Right lobe of liver (tissue), 6 donors: ENCODE measurements at places on chromosomes 11 and 22. TPM values are rescaled to one million over a fixed set of nuclear protein-coding genes. Genes with fewer than 3 reads are reported as not detected.

- DNase-seq, result no peak
- H3K4me1 ChIP-seq, result no peaks in the 10 kb centered on the region
- H3K4me3 ChIP-seq, result no peak overlapping the region
- H3K36me3 ChIP-seq, result no peaks in the 10 kb centered on the region
- no peak overlapping the region for H3K27ac ChIP-seq
- H3K27me3 ChIP-seq, result no peaks in the 10 kb centered on the region
Measured at GRCh38 chr11:130078080-130078479, 8.4 kb downstream of the APLP2 start.

DNA sequence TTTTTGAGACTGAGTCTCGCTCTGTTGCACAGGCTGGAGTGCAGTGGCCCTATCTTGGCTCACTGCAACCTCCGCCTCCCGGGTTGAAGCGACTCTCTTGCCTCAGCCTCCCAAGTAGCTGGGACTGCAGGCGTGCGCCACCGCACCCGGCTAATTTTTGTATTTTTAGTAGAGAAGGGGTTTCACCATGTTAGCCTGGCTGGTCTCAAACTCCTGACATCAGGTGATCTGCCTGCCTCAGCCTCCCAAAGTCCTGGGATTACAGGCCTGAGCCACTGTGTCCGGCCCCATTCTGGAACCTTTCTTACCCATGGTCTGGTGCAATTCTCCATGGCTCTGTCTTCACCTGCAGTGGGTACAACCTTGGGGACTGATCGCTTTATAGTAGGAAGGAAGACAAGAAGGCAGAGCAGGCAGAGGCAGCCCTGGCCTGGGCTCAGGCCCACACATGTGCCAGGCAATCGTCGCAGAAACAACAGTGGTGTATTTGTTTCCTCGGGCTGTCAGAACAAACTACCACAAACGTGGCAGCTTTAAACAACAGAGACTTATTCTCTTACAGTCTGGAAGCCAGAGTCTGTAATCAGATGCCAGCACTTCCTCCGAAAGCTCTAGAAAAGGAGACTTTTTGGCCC is 4.0 kb upstream of the PTGDR2 start:
- DNase-seq, result no peak
- no peak overlapping the region for H3K4me3 ChIP-seq
- H3K36me3 ChIP-seq, result no peaks in the 10 kb centered on the region
- no peaks in the 10 kb centered on the region for H3K27me3 ChIP-seq
- no peaks in the 10 kb centered on the region for H3K4me1 ChIP-seq

- H3K36me3 ChIP-seq, result no peaks in the 10 kb centered on the region
- H3K27ac ChIP-seq, result peak overlapping the region; percentile 53
- peak; percentile 59 for DNase-seq
- H3K4me1 ChIP-seq, result no peaks in the 10 kb centered on the region
Measured at GRCh38 chr11:8870411-8871170, 40.4 kb upstream of the AKIP1 start.

DNA sequence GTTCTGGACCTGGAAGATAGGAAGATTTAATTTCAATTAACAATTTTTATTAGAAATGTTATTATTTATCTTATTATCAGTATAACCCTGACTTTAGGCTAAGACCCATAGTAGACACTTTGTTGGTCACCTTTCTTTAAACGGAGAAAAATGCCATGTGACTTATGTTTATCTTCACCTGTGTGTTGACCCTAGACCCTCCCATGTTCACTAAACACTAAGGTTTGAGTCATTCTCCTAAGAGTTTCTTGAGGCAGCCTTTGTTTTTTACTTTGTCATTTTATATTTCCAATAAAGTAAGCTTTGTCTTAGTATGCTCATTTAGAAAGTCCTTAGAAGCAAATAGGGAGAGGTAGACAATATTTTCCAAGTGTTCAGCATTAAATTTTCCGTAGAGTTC is 771.7 kb downstream of the METTL15 start:
- H3K4me3 ChIP-seq, result no peak overlapping the region
- no peak for DNase-seq
- H3K4me1 ChIP-seq, result no peaks in the 10 kb centered on the region

GRCh38 chr22:39894554-39895092 is 1.1 kb upstream of the ENTHD1 start:
- H3K4me3 ChIP-seq, result no peak overlapping the region
- no peaks in the 10 kb centered on the region for H3K36me3 ChIP-seq
- DNase-seq, result no peak
- H3K27ac ChIP-seq, result no peak overlapping the region

DNA sequence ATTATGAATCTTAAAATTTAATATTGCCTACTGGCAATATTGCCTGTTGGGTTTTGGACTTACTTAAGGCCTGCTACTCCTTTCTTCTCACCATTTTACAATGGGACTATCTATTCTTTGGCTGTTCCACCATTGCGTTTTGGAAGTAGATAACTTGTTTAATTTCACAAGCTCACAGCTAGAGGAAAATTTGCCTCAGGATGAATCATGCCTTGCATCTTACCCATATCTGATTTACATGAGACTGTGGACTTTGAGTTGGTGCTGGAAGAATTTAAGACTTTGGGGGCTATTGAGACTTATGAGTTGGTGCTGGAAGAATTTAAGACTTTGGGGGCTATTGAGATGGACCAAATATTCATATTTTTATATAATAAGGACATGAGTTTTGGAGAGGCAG is 662.6 kb downstream of the METTL15 start:
- no peak for DNase-seq
- no peak overlapping the region for H3K27ac ChIP-seq

GRCh38 chr22:20803696-20804324 is 29.9 kb downstream of the SERPIND1 start:
- DNase-seq, result peak; percentile 59
- no peak overlapping the region for H3K4me3 ChIP-seq
- no peaks in the 10 kb centered on the region for H3K27me3 ChIP-seq
- no peaks in the 10 kb centered on the region for H3K4me1 ChIP-seq
- no peak overlapping the region for H3K27ac ChIP-seq
- peaks cover 84% of the 10 kb centered on the region for H3K36me3 ChIP-seq

- no peaks in the 10 kb centered on the region for H3K4me1 ChIP-seq
- H3K36me3 ChIP-seq, result no peaks in the 10 kb centered on the region
- H3K27ac ChIP-seq, result no peak overlapping the region
- DNase-seq, result no peak
- peak overlapping the region; percentile 45 for H3K4me3 ChIP-seq
Measured at GRCh38 chr11:67024410-67024809, 1.5 kb downstream of the SYT12 start.

DNA sequence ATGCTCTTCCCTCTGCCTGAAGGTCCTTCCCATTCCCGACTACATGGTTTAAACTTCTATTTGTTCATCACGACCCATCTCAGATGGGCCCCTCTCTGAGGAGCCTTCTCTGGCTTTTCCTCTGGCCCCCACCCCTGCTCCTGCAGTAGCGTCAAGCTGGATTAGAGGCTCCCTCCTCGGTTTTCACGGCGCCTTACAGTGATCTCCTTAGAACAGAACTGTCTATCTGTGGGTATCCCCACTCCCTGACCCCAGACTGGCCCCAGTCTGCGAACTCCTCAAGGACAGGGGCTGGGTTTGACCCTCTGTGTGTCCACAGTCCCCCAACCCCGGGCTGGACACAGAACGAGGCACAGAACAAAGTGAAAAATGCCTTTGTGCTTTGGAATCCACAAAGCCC is 2.8 kb downstream of the PLEKHB1 start:
- H3K36me3 ChIP-seq, result no peaks in the 10 kb centered on the region
- H3K4me1 ChIP-seq, result no peaks in the 10 kb centered on the region
- no peak overlapping the region for H3K27ac ChIP-seq
- H3K4me3 ChIP-seq, result no peak overlapping the region

DNA sequence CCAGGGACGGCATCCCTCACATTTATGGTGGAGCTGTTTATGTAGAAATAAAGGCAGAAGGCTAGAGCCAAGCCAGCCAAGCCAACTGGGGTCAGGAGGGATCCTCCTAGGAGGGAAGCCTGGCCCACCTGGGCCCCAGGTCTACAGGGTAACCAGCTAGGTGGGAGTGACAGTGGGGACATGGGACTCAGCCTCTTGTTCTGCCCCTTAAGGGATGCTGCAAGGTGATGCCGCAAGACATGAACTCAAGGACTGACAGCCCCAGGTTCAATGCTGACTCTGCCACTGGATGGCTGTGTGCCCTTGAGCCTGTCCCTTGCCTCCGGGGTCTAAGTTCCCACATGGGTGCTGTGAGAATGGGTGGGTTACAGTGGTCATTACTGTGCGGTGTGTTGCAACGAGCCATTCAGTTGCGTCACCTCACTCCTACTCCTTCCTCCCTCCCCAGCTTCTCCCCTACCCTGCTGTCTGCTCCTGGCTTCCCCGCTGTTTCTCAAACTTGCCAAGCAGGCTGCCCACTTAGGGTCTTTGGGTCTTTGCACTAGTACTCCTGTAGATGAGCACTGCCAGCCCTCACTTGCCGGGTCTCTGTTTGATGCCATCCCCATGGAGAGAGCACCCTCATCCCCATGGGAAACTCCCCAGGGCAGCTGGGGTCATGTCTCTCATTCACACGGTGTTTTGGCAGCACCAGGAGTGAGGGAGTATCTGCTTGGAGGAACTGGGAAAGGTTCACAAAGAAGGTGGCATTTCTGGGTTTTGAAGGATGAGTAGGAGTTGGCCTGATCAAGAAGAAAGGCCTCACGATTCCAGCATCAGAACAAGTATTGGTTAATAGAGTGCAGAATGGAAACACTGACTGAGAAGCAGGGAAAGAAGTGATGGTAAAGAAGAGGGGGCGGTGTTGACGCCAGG is 43.0 kb upstream of the RTL6 start:
- no peaks in the 10 kb centered on the region for H3K27me3 ChIP-seq
- H3K27ac ChIP-seq, result no peak overlapping the region
- no peaks in the 10 kb centered on the region for H3K36me3 ChIP-seq

GRCh38 chr11:133945087-133945974 is 11.4 kb downstream of the IGSF9B start:
- no peak overlapping the region for H3K4me3 ChIP-seq
- no peaks in the 10 kb centered on the region for H3K36me3 ChIP-seq
- no peak overlapping the region for H3K27ac ChIP-seq
- H3K4me1 ChIP-seq, result no peaks in the 10 kb centered on the region
- no peak for DNase-seq

GRCh38 chr11:130642994-130643393 is 194.5 kb downstream of the ADAMTS15 start:
- no peaks in the 10 kb centered on the region for H3K27me3 ChIP-seq
- no peak overlapping the region for H3K4me3 ChIP-seq
- H3K27ac ChIP-seq, result no peak overlapping the region
- H3K36me3 ChIP-seq, result no peaks in the 10 kb centered on the region

DNA sequence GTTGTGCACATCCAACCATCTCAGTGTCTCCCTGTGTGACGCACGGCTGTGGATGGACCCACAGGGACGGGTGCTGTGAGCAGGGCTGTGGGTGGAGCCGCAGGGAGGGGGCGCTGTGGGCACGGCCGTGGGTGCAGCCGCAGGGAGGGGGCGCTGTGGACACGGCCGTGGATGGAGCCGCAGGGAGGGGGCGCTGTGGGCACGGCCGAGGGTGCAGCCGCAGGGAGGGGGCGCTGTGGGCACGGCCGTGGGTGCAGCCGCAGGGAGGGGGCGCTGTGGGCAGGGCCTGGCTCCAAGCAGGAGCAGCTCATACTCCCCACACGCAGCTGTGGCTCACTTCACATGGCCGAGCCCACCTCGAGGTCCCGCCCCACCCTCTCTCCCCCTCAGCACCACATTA is 6.0 kb upstream of the MAPK11 start:
- H3K4me1 ChIP-seq, result peaks cover 4% of the 10 kb centered on the region
- H3K27me3 ChIP-seq, result no peaks in the 10 kb centered on the region
- H3K27ac ChIP-seq, result no peak overlapping the region
- DNase-seq, result peak; percentile 79
- H3K4me3 ChIP-seq, result no peak overlapping the region
- H3K36me3 ChIP-seq, result peaks cover 26% of the 10 kb centered on the region

DNA sequence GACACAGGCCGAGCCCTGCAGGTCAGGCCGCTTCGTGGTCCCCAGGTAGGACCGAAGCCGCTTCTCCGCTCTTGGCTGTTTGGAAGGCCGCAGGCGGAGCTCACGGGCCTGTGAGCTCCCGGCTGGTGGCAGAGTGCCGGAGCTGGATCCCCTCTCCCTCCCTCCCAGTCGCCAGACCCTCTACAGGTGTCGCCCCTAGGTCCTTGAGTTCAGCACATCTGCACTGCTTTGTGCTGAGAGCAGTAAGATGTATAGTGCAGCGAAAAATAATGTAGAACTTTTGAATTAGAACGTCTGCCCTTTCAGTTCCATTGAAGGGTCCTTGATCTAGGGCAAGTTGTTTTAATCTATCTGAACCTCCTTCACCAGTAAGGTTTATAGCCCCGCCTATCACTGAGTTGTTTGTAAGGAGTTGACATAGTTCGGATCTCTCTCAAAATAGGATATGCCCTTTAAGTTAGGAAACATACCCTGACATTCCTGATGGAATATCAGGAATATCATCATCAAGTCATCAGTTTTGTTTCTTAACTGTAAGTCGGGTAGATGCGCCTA is 419 bp downstream of the ANKRD49 start:
- H3K27ac ChIP-seq, result peak overlapping the region; percentile 39
- DNase-seq, result no peak
- H3K36me3 ChIP-seq, result no peaks in the 10 kb centered on the region
- H3K27me3 ChIP-seq, result no peaks in the 10 kb centered on the region
- H3K4me3 ChIP-seq, result peak overlapping the region; percentile 87
- H3K4me1 ChIP-seq, result no peaks in the 10 kb centered on the region

- no peaks in the 10 kb centered on the region for H3K4me1 ChIP-seq
- no peak overlapping the region for H3K4me3 ChIP-seq
Measured at GRCh38 chr22:45208993-45209838, 31.5 kb downstream of the KIAA0930 start.

DNA sequence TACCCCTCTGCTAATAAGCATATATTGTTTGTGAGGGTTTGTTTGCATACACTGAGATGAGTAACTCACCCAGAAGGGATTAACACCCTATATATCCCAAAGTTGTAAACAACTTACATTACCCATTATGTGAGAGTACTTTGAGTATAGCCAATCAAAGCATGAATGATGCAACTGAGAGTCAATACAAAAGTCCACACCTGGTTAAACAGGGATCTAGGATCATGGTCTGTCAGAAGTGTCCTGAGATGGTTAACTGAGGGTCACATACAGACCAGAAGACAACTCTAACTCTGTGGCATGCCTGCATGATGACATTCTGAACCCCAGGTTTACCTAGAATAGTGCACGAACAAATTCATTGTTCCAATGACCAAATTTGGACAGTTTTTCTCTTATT is 17.4 kb upstream of the OR10A5 start:
- H3K27ac ChIP-seq, result no peak overlapping the region
- H3K36me3 ChIP-seq, result no peaks in the 10 kb centered on the region
- DNase-seq, result no peak
- no peaks in the 10 kb centered on the region for H3K27me3 ChIP-seq
- H3K4me3 ChIP-seq, result no peak overlapping the region

DNA sequence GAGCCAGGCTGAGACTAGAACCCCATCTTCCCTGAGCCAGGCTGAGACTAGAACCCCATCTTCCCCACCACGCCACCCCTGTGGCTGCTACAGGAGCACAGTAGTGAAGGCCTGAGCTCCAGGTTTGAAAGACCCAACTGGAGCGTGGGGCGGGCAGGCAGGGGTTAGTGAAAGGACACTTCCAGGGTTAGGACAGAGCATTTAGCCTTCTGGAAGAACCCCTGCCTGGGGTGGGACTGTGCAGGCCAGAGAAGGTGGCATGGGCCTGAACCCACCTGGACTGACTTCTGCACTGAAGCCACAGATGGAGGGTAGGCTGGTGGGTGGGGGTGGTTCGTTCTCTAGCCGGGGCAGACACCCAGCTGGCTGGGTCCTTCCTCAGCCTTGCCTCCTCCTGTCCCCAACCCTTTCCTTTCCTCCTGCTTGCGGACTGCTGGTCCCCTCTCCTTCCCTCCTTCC is 24.1 kb downstream of the SUN2 start:
- peaks cover 42% of the 10 kb centered on the region for H3K36me3 ChIP-seq
- no peak overlapping the region for H3K4me3 ChIP-seq
- DNase-seq, result no peak

The GNG3 gene
- not detected for total RNA-seq

The MOGAT2 gene
- 89.9 TPM for total RNA-seq

The HBG1 gene
- total RNA-seq, result not detected

The IL17REL gene
- total RNA-seq, result not detected

The SOX10 gene
- 0.29 TPM for total RNA-seq

The MAJIN gene
- 0.33 TPM for total RNA-seq

The ACR gene
- 0.84 TPM for total RNA-seq
